ENCODE measurements at places on chromosomes 12 and 14.

DNA sequence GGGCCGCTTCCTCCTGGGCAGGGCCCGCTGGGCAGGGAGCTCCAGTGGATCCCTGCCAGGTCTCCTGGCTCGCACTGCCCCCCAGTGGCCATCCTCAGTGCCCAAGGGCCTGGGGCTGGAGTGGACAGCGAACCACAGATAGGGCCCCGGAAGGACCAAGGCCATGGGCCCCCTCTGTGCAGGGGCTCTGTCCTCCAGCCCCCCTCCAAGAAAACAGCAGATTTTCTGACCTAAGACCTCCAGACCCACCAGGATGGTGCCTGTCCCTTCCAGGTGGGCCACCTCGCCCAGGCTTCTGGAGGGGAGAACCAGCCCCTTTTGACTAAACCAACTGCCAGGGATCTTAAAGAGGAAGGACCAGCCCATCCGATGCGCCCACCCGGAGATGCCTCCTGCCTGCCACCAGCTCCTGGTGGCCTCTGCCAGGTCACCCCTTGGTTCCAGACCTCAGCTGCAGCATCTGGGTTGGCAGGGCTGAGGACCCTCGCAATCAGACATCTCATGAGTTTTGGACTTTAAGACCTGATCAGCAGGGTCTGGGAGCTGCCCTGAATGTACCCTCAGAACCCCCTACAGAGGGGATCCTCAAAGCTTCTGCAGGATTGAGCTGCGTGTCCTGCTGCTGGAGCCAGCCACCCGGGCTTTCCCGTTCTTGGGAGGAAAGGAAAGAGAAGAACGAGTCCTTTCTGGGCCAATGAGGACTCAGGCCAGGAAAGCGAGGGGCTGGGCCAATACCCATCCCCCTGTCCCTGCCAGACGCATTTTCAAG lies 325.8 kb upstream of the DIO3 start:
- DNase-seq, result peak; percentile 1

GRCh38 chr12:4203772-4204376 lies 69.7 kb upstream of the CCND2 start:
- DNase-seq, result no peak

GRCh38 chr12:92473564-92473963 lies 229.2 kb upstream of the PLEKHG7 start:
- no peak for DNase-seq

- DNase-seq, result no peak
These were observed 252.2 kb upstream of the FOXN3 start for GRCh38 chr14:89669193-89669592.

GRCh38 chr14:77186911-77187648 lies 5.5 kb downstream of the TMEM63C start:
- no peak for DNase-seq

- peak; percentile 36 for DNase-seq
These were observed 201.0 kb downstream of the SLC25A21 start for GRCh38 chr14:36971263-36971855.

DNA sequence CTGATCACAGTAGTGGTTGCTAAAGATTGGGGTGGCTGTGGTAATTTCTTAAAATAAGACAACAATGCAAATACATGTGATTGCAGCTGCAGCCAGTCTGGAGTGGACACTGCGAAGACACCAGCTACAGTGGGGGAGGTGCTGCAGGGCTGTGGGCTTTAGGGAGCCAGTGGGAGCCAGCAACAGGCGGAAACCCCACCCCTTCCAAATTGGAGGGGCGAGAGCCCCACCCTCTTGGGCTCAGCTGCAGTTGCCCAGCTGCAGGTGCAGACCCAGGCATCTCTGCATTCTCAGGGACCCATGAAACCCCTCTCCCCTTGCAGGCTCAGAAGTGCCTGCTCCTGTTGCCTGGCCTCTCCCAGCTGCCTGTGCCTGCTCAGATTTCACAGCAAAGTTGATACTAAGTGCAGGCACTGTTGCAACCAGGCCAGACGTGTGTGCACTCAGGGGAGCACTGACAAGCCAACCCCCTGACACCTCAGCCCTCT lies 104.8 kb downstream of the MYF5 start:
- DNase-seq, result no peak

DNA sequence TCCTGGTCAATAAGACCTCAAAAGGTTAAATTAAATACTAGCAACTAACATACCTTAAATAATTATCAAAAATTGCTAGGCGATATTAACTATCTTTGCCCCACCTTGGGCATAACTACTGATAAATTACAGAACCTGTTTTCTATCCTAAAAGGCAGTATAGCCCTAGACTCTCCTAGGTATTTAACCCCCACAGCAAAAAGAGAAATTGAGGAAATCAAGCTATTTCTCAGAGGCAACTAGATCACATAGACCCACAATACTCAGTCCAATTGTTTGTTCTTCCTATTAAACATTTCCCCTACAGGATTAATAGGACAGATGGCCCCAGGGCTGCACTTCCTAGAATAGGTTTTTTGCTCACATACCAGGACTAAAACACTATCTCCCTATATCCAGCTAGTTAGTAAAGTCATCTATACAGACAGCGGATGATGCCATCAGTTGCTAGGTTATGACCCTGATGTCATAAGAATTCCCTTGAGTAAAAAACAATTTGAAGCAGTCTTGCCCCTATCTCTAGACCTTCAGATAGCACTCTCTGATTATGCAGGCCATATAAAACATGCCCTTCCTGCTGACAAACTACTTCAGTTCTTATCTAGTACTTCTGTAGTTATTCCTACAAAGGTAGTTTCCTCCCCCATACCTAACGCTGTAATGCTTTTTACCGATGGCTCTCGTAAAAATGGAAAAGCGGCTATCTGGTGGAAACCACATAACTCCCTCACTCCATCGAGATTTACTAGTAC lies 118.4 kb downstream of the PPHLN1 start:
- DNase-seq, result no peak

- DNase-seq, result peak; percentile 50
These were observed 4.9 kb downstream of the ZNF385A start for GRCh38 chr12:54379398-54380201.

GRCh38 chr12:86950444-86950843 lies 694.3 kb upstream of the MGAT4C start:
- no peak for DNase-seq

DNA sequence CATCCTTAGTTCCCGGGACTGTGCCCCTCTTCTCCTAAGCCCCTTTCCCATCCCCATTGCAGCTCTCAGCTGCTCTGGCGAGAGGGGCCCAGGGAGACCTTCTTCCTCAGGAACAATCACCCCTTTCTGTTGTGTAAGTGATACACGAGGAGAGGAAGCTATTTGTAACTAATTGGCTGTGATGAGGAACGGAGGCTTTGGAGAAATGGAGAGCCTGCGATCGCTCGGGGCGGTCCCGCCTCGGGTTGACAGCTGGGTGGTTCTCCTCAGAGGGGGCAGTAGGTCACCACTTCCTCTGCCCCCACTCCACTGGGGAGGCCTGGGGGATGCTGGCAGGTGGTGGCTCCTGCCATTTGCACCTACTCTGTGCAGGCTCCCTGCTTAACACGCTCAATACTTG lies 6.6 kb upstream of the PGF start:
- no peak for DNase-seq
